Calu3 (cell line): ENCODE measurements at places on chromosomes 2 and 18. TPM values are rescaled to one million over a fixed set of nuclear protein-coding genes. Genes with fewer than 3 reads are reported as not detected.

GRCh38 chr2:44777537-44777936 lies 164.0 kb upstream of the SIX3 start:
- DNase-seq: no peak

- DNase-seq: no peak
Observed at GRCh38 chr2:192283450-192283849, 88.7 kb upstream of the TMEFF2 start.

DNA sequence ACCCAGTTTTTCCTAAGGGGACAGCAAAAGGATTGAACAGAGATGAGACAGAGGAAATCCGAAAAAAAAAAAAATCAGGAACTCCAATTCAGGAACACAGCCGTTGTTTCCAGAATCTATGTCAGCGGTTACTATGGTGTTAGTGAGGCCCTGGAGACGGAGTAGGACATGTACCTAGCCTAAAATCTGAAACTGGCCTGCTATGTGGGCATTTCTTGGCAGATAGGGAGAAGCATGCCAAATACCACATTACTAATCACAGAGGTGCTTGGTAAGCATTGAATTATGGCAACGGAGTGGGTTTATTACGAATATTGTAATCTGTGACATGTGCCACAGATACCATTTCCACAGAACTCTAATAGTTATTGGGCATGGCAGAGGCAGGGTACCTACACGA lies 530.6 kb downstream of the CCDC85A start:
- no peak for DNase-seq

DNA sequence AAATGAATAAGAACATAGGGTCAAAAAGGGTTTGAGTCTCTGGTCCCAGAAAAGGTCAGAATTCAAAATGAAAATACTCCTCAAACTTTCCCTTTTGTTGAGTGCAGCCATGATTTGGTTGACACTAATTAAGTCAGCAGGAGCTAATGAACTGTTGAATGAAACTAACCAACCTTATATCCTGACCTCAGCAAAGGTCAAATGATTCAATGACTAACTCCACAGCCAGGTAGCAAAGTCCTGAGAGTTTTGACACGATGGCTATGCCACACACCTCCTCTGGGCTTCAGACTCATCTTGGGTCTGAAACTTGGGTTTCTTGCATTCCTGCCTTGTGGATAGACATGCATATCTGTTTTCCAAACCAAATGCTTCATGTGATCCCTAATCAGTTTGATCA lies 172.3 kb downstream of the INO80D start:
- DNase-seq: no peak

DNA sequence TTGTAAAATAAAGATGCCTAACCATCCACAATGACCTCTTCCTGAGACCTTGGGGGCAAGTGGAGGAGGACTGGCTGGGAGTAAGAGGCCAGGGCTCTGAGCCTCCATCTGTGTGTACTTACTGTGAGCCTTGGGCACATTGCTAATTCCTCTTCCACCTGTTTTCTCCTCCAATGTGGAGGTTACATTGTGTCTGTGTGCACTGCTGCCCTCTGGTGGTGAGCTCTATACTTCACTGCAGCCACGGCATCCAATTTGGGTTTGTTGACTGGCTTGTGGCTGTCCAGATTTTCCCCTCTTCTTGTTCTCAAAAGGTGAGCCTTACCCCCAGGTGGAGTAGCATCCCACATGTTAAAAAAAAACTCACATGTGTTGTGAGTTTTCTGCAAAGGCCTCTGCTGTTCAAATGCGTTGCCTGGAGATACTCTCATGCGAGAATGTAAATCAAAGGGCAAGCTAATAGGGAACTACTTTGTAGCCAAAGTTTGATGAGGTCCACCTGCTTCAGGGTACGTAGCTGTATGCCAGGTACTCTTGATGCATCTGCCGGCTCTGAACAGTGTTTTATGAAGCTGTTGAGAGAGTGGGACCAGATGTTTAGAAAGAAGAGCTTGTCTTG lies 80.8 kb downstream of the APOB start:
- peak; percentile 76 for DNase-seq

RAD51AP2 gene
- not detected in 2 replicates for total RNA-seq

GAREM1 gene
- 17.0 and 19.3 TPM in 2 replicates for total RNA-seq
